ENCODE measurements at places on chromosomes 16 and 17. TPM values are rescaled to one million over a fixed set of nuclear protein-coding genes. Genes with fewer than 3 reads are reported as not detected.

DNA sequence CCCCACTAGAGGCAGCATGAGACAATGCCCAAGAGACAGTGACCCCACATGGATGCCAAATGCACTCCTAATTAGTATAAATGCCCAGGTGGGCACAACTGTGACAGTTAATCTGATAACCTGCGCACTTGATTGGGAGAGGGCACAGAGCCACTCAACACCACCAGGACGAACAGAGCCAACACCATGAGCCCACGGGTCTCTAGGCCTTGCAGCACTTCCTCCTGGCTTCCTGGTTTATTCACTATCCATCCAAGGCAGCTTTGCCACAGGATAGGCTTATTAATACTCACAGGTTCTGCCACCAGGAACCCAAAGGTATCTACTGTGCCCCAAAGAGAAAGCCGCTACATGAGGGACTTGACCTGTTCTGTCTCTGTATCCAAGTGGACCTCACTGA lies 14.9 kb downstream of the AXIN2 start:
- no peak overlapping the region for H3K4me3 ChIP-seq
- no peak for DNase-seq
- peaks cover 43% of the 10 kb centered on the region for H3K4me1 ChIP-seq
- no peaks in the 10 kb centered on the region for H3K27me3 ChIP-seq
- H3K27ac ChIP-seq, result no peak overlapping the region

GRCh38 chr16:12609937-12610699 lies 193.6 kb downstream of the CPPED1 start:
- H3K4me1 ChIP-seq, result no peaks in the 10 kb centered on the region
- H3K4me3 ChIP-seq, result no peak overlapping the region
- no peak for DNase-seq
- no peaks in the 10 kb centered on the region for H3K36me3 ChIP-seq
- H3K27ac ChIP-seq, result no peak overlapping the region
- H3K27me3 ChIP-seq, result no peaks in the 10 kb centered on the region

- H3K36me3 ChIP-seq, result no peaks in the 10 kb centered on the region
- no peaks in the 10 kb centered on the region for H3K27me3 ChIP-seq
- H3K4me1 ChIP-seq, result no peaks in the 10 kb centered on the region
- no peak overlapping the region for H3K4me3 ChIP-seq
Measured at GRCh38 chr17:60851181-60851580, 173.5 kb downstream of the BCAS3 start.

GRCh38 chr16:85445779-85446222 lies 167.3 kb upstream of the GSE1 start:
- no peak overlapping the region for H3K4me3 ChIP-seq
- DNase-seq, result no peak
- no peaks in the 10 kb centered on the region for H3K36me3 ChIP-seq
- peaks cover 34% of the 10 kb centered on the region for H3K4me1 ChIP-seq

GRCh38 chr16:58588406-58588805 lies 41.2 kb downstream of the CNOT1 start:
- peaks cover 76% of the 10 kb centered on the region for H3K36me3 ChIP-seq
- H3K27me3 ChIP-seq, result no peaks in the 10 kb centered on the region
- H3K27ac ChIP-seq, result no peak overlapping the region
- H3K4me3 ChIP-seq, result no peak overlapping the region
- no peak for DNase-seq

- H3K27me3 ChIP-seq, result no peaks in the 10 kb centered on the region
- peaks cover 91% of the 10 kb centered on the region for H3K4me1 ChIP-seq
- no peak overlapping the region for H3K4me3 ChIP-seq
- H3K36me3 ChIP-seq, result peaks cover 14% of the 10 kb centered on the region
- no peak for DNase-seq
Measured at GRCh38 chr17:77393867-77394539, 253.2 kb downstream of the SEC14L1 start.

DNA sequence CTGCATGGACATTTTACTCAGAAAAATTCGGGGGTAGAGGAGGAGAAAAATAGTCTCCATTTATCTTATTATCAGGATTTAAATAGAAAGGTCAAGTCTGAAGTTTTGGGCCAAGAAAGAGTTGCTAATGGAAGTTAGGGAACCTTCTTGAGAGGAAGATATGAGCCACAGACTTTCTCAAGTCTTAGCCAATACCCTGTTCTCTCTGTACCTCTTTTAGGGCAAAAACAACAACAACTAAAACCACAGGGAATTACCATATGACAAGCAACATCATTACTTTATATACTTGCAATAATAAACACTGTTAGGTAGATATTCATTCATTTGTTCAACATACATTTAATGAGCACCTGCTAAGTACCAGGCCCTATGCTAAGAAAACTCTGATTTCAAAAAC lies 282.2 kb upstream of the CDH5 start:
- no peaks in the 10 kb centered on the region for H3K36me3 ChIP-seq
- H3K27me3 ChIP-seq, result no peaks in the 10 kb centered on the region
- no peaks in the 10 kb centered on the region for H3K4me1 ChIP-seq
- no peak overlapping the region for H3K27ac ChIP-seq

DNA sequence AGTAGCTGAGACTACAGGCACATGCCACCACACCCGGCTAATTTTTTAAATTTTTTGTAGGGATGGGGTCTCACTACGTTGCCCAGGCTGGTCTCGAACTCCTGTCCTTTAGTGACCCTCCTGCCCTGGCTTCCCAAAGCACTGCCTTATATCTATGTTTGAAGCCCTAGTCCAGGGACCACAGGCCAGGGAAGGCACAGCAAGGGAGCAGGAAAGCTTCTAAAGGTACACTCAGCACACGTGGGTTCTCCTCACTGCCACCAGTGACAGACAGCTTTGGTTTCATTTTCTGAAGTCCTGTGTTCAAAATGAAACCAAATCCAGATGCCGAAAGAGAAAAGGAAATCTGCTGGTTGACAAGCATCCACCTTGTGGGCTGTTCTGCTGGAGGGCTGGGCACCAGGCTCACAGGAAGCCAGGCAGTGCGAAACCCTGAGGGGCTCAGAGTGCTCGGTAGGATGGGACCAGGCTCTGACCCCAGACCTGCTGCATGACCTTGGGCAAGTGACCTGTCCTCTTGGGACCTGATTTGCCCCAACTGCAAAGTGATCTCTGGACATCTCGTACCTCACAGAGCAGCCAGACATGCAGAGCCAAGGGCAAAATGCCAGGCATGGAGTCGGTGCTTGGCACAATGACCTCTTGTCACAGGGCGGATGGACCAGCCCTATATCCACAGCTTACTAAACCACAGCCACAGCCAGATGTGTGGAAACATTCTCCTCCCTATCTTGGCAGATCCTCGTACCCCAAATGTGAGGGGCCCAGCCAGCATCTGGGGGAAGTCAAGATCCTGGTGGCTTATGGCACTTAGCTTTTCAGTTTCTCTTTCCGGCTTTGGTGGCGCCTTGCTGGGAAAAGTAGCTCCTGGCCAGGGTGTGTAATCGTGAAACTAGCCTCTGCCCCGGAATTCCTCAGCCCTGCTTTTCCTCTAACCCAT lies 2.8 kb upstream of the SOCS1 start:
- DNase-seq, result no peak
- H3K27ac ChIP-seq, result no peak overlapping the region
- H3K4me1 ChIP-seq, result peaks cover 50% of the 10 kb centered on the region
- no peaks in the 10 kb centered on the region for H3K27me3 ChIP-seq

DNA sequence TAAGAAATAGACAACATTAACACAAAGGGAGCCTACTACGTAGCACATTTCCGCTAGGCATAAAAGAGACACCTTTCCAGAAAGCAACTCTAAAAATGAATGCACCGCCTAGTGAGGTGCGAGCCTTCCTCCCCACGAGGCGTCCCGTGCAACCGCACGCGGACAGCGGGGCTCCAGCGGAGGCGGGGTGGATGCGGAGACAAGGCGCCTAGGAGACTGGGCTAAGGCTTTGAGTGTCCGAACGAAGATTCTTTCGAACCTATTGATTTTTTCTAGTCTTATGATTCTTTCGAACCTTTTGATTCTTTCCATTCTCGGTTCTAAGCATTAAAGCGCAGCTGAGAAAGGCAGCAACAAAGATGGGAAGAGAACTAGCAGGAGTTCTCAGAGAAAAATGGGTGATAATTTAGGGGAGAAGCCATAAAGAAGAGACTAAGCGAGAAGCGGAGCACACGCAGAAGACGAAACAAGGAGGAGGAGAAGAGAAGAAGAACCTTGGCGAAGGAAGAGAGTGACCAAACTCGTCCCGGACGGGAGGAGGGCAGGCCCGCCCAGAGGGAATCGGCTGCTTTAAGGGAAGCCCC lies 394 bp upstream of the CPD start:
- peak; percentile 80 for DNase-seq
- H3K4me3 ChIP-seq, result peak overlapping the region; percentile 78
- H3K27me3 ChIP-seq, result no peaks in the 10 kb centered on the region
- H3K4me1 ChIP-seq, result peaks cover 37% of the 10 kb centered on the region

DNA sequence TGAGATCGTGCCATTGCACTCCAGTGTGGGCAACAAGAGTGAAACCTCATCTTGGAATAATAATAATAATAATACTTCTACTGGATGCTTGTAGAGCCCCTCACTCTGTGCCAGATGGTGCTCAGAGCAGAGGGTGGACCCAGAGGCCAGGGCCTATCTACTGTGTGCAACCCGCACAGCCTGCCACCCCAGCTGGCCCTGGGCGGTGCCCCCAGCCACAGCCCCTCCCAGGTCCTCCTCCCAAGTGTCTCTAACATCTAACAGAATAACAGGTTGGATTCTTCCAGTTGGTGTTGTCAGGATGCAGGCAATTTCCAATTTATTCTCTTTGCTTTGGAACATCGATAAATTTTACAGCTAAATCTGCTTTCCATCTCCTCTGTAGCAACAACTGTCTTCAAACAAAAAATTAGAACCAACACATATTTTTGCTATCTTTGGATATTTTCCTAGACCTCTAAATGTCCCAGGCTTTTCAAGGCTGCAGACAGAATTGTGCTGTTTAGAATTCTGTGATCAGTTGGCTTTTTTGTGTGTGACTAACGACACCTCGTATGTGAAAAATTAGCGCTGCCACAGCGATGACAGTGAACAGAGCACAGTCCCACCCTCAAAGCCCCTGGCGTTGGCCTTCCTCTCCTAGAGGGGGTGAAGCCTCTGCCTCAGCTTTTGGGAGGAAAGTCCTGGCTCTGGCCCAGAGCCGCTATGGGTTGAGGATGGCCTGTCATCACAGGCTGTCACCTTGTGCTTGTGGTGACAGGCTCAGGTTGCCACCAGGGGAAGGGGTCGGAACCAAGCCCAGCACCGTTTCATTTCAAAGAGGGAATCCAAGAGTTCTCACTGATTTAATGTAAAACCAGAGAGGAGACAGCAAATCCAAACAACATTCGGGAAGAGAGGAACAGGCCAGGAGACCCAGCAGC lies 7.6 kb upstream of the EVPL start:
- no peak overlapping the region for H3K27ac ChIP-seq
- H3K36me3 ChIP-seq, result peaks cover 19% of the 10 kb centered on the region
- H3K4me1 ChIP-seq, result peaks cover 12% of the 10 kb centered on the region

Gene CCL11
- not detected for total RNA-seq

Gene CLEC3A
- total RNA-seq, result not detected

Gene PPY
- not detected for total RNA-seq

Gene TMIGD1
- not detected for total RNA-seq

Gene NXPH3
- total RNA-seq, result not detected
